ENCODE measurements at places on chromosomes 12 and 14. TPM values are rescaled to one million over a fixed set of nuclear protein-coding genes. Genes with fewer than 3 reads are reported as not detected.
A peak's percentile ranks its signal among the peaks of the same experiment; 100 is the strongest.

Gene NOVA1
- 5.1 TPM for total RNA-seq

Gene ANG
- total RNA-seq, result 5.1 TPM

Gene EML5
- total RNA-seq, result 0.66 TPM

DNA sequence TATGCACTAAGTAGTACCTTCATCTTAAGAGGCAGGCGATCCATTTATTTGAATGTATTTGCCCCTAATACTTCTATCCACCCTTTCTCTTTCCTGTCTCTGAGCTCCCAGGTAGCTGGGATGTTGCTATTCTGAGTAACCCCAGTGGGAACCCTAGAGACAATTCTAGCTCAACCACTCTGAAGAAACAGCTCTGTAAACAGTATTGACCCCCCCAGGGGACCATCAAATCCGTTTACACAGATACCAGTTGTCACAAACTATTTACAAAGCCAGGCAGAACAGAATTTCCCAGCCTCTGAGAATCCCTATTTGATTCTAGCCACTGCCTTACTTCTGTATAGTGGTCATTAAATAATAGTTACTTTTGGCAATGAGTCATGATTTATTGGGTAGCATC, 64.9 kb downstream of the MIPOL1 start:
- no peak for DNase-seq

- DNase-seq, result no peak
Observed at GRCh38 chr14:54003064-54003463, 46.4 kb upstream of the BMP4 start.

DNA sequence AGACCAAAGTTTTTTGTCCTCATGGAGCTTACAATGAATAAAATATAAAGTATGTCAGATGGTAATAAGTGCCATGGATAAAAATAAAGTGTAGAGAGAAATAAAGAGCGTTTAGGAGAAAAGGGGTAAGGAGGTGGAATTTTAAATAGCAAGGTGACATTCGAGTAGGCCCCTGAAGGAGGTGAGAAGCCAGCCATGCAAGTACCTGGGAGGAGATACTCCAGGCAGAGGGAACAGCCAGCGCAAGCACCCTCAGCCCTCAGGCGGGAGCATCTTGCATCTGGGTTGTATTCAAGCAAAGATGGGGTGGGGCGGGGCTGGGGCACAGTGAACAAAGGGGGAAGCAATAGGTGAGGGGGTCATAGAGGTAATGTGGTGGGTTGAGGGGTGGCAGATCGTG, 4.3 kb downstream of the TBC1D30 start:
- DNase-seq, result no peak

GRCh38 chr12:4820971-4821370, 88.7 kb upstream of the KCNA1 start:
- DNase-seq, result no peak

GRCh38 chr12:108560321-108560721, 652 bp downstream of the SART3 start:
- DNase-seq, result peak; percentile 54

GRCh38 chr14:23578560-23579310, at the start of gene JPH4:
Gene JPH4, minus strand, starts transcription at chr14:23578790. Its CDS starts 1,337 bp downstream, at chr14:23577453.
- DNase-seq, result no peak

GRCh38 chr14:72941286-72941985, 15.2 kb downstream of the DCAF4 start:
- no peak for DNase-seq

DNA sequence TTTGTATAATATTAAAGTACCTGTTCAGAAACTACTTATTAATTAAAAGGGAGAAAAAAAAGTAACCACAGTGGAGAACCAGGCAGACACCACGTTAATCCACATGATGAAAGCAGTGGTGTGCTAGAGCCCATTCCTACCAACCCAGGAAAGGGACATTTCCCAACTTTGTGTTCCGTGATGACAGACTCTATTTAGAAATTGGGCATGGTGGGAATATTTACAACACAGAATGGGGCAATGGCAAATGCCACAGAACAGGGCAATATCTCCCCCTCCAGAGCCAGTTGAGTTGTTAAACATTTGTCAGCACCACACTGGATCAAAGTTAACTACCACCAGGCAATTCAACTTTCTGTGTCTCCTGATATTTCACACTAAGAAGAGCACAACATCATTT, 1.2 kb upstream of the HIGD1C start:
- no peak for DNase-seq

Gene SMOC1
- not detected for total RNA-seq

- peak; percentile 50 for DNase-seq
Observed at GRCh38 chr14:71625891-71626701, 306.1 kb upstream of the RGS6 start.

DNA sequence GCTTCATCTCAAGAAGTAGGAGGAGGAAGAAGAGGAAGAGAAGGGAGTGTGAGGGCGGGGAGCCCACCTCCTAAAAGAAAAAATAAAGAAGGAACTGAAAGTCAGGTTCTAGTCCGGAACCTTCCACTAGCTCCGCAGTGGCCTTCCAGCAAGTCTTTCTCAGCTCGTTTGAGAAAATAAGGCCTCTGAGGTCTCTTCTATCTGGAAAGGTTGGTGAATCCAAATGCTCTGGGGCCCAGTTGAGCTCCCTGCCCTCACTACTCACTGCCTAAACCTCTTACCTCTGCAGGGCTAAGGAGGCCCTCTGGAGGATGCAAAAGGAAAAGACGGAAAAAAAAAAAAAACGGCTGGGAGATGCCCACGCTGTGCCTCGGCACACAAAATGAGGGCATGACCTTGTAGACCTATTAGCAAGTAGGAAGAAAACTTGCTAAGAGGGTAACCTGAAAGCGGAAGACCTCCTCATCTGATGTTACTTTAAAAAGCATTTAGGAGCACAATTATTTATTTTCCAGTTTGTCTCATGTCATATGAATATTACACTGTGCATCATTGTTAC, 35.9 kb downstream of the FBLN5 start:
- DNase-seq, result peak; percentile 40

DNA sequence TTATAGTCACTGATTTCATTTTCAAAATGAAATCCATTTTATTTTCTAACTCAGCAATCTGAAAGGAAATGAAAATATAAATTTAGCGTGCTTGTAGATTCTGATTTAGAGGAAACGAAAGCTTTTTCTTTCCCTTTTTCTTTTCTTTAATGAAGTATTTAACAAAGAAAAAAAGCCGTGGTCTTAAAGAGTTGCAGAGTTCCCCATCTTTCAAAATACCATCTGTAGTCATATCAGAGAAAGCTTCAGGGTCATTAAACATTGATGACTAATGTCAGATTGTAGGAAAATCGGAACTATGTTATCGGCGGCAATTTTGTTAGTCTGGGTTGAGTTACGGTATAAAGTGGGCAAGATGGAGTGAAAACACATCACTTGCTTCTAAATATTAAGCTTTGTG, 32.3 kb downstream of the DRAM1 start:
- no peak for DNase-seq

Gene ZNF740
- 16.8 TPM for total RNA-seq

DNA sequence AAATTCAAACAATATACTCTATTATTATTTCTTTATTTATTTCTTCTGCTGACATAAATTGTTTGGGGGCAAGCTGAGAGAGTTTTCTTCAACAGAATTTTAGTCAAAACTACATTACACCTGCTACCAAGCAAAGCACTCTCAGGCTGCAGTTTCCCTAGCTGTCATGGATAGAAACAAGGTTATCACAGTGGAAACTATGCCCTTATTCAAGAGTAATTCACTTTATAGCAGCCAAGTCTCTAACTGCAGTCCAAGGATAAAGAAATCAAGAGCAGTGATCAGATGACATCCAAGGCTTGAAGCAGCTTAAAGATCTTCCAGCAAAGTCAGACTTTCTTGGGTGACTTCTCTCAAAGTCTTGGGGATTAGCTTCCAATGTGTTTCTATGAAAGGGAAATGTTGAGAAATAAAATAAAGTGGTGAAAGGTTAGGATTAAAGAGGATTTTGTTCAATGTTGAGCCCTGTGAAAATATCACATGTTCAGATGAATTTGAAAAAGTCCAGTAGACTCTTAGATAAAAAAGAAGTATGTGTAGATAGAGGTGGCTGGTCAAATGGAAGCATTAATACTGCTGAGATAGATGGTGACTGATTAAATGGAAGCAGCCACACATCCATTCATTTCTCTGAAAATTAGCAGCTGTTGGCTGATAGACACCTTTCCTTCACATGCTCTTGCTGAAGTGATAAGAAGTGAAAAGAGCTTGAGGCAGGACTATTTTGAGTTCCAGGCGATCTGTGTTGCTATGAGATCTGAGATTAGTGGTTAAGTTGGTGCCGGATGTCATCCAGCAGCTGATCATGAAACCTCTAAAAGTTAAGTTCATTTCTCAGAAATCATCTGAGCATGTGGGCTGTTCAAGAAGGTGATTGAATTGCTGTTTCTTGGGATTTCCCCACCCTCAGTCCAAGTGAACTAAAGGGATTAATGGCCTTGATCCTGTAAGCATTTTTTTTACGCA, 257.8 kb upstream of the BTG1 start:
- no peak for DNase-seq

Gene OTOGL
- under 0.01 TPM for total RNA-seq

GRCh38 chr14:73861073-73861472, 9.4 kb downstream of the PTGR2 start:
- DNase-seq, result no peak

GRCh38 chr12:2291182-2291832, 238.5 kb downstream of the CACNA1C start:
- DNase-seq, result peak; percentile 41

DNA sequence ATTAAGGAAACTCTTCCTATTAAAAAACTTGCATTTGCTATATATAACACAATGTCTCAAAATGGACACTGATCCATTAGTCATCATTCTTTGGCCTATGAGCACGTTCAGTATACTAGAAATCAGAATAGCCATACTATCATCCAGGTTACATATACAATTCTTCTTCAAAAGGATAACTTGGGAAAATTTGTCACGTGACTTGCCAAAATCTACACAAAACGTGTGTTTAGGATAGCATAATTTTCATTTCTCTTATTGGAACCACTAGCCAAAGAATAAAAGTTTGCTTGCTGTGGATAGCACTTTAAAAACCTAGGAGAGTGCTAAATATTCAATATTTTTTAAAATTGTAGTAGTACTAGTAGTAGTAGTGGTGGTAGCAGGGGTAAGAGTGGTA, 714.3 kb upstream of the FOXG1 start:
- no peak for DNase-seq
